ENCODE measurements at places on chromosomes 3 and 15.

- no peak for DNase-seq
Measured at GRCh38 chr3:120497818-120498217, 47.0 kb upstream of the FSTL1 start.

DNA sequence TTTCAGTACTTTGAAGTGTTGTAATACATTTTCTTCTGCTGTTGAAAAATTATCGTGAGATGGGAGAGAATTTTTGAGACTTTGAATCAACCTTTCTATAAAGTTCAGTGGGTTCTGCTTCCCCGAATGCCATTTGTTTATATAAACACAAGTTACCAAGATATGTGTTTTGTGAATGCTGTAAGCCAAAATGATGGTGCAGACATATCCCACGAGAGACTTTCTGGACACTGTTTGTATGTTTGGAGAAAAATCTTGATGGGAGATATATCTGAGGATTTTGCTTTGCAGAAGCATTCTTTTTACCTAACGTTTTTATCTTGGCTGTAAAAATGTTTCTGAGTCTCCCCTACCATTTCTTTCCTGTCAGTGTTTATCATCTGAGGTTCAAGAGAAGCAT is 526.6 kb upstream of the ZNF717 start:
- no peak for DNase-seq

- no peak for DNase-seq
Measured at GRCh38 chr3:131079086-131079485, 52.4 kb downstream of the NEK11 start.

DNA sequence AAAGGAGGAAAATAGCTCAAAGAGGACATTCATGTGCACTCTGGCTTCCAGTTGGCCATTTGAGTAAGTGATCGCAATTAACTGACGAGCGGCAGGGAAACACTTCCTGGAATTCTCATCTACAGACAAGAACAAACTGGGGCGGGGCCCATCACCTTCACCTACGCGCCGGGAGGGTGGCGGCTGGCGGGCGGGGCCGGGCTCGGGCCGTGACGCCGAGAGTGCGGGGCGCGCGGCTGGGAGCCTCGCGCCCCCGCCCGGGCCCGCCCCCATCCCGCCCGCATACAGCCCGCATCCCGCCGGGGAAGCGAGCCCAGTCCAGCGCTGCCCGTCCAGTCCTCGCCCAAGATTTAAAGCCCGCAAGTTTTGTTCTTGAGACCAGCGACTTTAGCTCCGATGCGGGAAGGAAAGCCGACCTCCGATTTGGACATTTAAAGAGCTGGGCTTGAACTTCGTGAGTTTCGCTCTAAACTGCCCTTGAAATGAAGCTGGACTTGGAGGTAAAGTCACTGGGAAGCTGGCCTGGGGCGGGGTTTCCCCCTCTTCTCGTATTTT is at the start of gene B3GNT5:
B3GNT5 (plus strand) TSS at position 281 of the 555 bp plus-strand sequence. CDS start 16,546 bp downstream, outside the sequence.
- peak; percentile 25 for DNase-seq

GRCh38 chr15:48596415-48596814 is 49.1 kb downstream of the FBN1 start:
- no peak for DNase-seq
